ENCODE measurements at places on chromosomes 11 and 22.

- peak overlapping the region; percentile 71 for H3K27ac ChIP-seq
- peak overlapping the region; percentile 78 for H3K4me3 ChIP-seq
- no peaks in the 10 kb centered on the region for H3K27me3 ChIP-seq
- peak; percentile 83 for DNase-seq
- peaks cover 44% of the 10 kb centered on the region for H3K4me1 ChIP-seq
These were observed 19.6 kb upstream of the CCDC134 start for GRCh38 chr22:41780746-41781505.

- no peaks in the 10 kb centered on the region for H3K27me3 ChIP-seq
- no peak for DNase-seq
- no peak overlapping the region for H3K4me3 ChIP-seq
- no peaks in the 10 kb centered on the region for H3K4me1 ChIP-seq
These were observed 72.7 kb downstream of the KCNQ1 start for GRCh38 chr11:2517386-2518064.

- no peak for DNase-seq
- H3K36me3 ChIP-seq, result no peaks in the 10 kb centered on the region
- H3K4me1 ChIP-seq, result peaks cover 4% of the 10 kb centered on the region
- no peaks in the 10 kb centered on the region for H3K27me3 ChIP-seq
These were observed 148.6 kb downstream of the IGLL1 start for GRCh38 chr22:23431337-23432072.

DNA sequence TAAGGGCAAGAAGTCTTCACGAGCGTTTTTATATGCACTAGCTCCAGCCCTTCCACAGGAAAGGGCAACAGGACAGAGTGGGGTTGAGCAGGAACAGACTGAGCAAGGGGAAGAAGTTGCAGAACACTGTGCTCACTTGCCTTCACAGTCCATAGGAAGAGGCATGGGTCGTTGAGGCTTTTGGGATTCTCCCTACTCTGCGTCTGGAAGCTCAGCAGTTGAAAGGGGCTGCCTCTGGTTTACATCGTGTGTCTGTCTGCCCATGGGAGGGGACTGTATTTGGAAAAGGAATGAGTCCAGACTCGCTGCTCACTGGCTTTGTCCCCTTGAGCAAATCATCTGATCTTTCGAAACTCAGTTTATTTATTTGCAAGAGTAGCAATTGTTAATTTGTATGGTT, 1.1 kb upstream of the PDGFD start:
- DNase-seq, result no peak
- H3K27ac ChIP-seq, result no peak overlapping the region
- no peak overlapping the region for H3K4me3 ChIP-seq

DNA sequence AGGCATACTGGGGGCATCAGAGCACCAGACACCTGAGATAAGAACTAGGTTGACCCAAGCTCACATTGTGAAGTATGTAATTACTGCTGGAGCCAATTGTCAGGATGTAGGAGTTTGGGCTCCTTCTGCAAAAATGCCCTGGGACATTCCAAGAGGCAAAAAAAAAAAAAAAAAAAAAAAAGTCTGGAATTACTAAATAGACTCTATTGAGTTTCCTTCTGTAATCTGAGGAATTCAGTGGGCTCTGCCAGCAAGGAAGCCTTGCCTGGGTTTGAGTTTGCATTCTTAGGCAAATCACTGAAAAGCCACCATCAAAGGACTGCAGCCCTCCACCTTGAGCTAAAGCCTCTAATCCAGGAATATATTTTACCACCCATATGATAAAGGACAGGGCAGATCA, 8.0 kb upstream of the CAVIN3 start:
- no peak overlapping the region for H3K27ac ChIP-seq
- no peak for DNase-seq
- H3K4me1 ChIP-seq, result no peaks in the 10 kb centered on the region
- no peaks in the 10 kb centered on the region for H3K27me3 ChIP-seq

- no peak for DNase-seq
- H3K4me1 ChIP-seq, result no peaks in the 10 kb centered on the region
- H3K36me3 ChIP-seq, result no peaks in the 10 kb centered on the region
- no peak overlapping the region for H3K27ac ChIP-seq
- H3K4me3 ChIP-seq, result no peak overlapping the region
These were observed 8.8 kb downstream of the C11orf96 start for GRCh38 chr11:43951231-43951630.

Data from CD8-positive, alpha-beta memory T cell (primary cell).